T-helper 1 cell (primary cell): ENCODE measurements at places on chromosomes 1 and 21.

DNA sequence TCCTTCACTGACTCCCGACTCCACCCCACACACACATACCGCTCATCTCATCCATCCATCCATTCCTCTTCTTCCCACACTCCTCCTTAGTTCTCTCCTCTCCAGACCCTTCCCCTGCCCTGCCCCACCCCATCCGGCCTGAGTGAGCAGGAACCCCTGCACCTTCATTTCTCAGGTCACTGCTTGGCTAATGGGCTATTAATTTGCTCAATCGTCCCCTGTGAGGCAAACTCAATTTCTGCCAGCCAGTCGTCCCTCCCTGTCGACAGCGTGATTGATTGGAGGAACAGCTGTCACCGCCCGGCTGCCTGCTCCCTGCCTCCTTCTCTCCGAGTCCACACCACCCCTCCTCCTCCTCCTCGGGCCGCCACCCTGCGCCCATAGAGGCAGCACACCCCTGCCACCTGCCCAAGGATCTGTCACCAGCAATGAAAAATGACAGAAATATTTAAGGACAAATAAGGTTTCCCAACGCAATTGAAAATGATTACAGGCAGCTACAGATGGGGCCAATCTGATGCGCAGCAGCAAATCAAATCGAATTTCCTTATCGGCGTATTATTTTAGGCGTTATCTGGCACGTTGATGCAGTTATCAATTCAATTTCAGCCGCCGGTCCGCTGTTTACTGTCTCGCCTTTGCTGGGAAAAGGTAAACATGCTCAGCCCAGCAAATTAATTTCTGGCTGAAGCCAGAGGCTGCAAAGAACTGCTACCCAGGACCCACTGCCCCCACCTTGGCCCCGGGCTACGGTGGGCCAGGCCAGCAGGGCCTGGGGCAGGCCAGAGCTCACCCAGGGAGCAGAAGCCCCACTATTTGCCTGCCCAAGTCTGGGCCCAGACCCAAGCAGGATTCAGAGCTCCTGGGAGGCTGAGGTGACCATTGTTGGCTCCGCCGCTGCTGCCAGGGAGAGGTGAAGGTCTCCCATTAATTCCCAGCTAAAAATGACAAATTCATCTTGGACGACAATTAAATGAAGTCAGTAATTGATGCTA lies 71.3 kb downstream of the TMEM53 start:
- DNase-seq: no peak

DNA sequence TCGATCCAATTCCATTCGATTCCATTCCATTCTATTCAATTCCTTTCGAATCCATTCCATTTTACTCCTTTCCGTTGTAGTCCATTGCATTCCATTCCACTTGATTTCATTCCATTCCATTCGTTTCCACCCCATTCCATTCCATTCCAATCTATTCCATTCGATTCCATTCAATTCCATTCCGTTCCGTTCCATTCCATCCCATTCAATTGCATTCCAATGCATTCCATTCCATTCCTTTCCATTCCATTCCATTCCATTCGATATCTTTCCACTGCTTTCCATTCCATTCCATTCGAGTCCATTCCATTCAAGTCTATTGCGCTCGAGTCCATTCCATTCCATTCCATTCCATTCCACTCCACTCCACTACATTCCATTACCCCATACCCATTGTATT lies 2568.7 kb upstream of the TPTE start:
- DNase-seq: no peak

- no peak for DNase-seq
Measured at GRCh38 chr1:31261916-31262315, 22.2 kb upstream of the NKAIN1 start.

- no peak for DNase-seq
Measured at GRCh38 chr1:54940042-54940441, 40.4 kb upstream of the TMEM61 start.

DNA sequence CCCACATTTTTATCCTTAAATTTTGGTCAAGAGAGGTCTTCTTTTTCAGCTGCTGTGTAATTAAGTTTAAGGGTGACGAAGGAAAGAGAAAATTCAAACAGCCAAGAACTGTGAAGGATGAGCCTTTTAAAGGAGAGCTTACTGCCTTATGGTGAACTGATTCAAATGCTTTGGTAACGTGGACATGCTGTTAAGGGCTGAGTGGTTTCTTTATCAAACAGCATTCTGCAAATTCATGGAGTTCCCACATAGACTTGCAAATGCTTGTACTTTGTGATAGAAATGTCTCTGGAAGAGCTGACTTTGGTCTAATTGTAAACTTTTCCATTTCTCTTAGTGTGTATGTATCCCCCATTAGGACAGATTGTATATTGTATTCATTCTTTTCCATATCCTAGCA lies 93.8 kb downstream of the CHD1L start:
- no peak for DNase-seq

GRCh38 chr1:229409616-229410369 lies 24.1 kb downstream of the ACTA1 start:
- no peak for DNase-seq

DNA sequence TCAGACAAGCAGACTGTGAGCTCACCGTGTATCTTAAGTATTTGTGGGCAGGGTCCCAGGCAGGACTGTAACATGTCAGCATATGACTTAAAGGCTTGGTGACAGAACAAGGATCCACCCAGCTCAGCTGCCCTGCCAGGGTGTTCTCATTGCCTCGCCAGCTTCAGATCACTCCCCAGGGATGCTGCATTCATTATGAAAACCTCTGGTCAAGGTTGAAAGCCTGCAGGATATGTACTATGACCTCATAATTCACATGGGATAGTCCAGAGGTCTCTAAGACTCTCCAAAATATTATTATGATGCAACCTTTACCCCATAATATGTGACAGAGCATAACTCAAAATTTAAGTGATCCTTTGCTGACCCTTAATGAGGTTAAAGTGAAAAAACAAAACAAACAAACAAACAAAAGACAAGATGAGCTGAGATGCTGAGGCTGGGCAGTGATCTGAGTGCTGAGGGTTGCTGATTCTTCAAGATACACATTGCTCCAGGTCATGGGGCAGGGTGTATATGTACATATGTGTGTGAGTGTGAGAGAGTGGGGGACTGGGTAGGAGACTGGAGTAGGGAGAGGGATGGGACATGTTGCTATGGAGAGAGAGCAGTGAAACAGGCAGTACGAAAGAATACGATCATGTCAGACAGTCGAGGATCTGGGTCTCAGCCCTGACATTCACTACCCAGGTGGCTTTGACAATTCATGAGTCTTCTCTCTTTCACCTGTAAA lies 98.8 kb upstream of the DUSP10 start:
- no peak for DNase-seq

DNA sequence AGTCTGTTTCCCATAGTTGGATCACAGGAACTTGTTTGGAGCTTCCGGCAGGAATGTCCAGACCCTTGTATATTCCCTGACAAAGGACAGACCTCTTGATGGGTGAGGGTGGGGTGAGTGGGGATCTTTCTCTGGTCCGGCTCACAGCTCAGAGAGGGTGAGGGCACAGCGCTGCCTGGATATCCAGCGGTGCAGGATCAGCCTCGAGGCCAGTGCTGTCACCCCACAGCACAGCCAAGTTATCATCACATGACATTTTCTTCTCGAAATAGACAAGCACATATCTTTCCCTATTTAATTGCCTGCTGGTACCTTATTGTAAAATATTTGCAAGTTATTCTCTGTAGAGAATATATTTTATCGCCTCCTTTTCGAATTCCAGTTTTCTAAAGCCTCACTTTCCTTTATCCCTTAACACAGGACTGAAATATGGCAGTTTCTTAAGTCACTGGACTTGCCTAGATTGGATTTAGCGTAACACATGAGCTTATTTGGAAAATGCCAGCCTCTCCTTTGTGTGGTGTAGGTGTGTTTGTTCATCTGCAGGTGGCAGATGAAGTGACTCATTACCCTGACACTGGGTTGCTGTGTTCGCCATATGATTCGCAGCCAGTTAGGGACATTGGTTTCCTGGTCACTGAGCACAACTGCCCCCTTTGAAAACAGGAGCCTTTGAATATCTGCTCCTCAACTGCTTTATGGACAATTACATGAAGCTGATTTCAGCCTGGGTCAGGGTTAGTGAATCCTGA lies 21.4 kb downstream of the CLIC6 start:
- no peak for DNase-seq

DNA sequence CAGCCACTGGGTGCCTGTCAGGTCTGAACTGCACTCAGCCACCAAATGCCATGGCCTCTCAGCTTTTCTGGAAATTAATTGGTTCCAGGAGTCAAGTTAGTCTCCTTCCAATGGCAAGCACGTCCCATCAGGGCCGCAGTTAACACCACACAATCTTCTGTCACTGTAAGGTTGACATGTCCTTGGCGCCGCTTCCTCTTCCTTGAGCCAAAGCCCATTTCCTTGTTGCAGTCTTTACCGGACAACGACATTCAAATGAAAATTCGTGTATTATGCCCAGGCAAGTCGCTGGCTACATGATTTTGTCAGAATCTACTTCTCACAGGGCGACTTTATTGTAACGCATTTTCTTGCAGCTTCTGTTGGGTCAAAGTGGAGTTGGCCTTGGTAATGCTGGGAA lies 430.6 kb upstream of the KAZN start:
- DNase-seq: no peak

GRCh38 chr1:15439325-15439724 lies 1.1 kb downstream of the CTRC start:
- DNase-seq: no peak

DNA sequence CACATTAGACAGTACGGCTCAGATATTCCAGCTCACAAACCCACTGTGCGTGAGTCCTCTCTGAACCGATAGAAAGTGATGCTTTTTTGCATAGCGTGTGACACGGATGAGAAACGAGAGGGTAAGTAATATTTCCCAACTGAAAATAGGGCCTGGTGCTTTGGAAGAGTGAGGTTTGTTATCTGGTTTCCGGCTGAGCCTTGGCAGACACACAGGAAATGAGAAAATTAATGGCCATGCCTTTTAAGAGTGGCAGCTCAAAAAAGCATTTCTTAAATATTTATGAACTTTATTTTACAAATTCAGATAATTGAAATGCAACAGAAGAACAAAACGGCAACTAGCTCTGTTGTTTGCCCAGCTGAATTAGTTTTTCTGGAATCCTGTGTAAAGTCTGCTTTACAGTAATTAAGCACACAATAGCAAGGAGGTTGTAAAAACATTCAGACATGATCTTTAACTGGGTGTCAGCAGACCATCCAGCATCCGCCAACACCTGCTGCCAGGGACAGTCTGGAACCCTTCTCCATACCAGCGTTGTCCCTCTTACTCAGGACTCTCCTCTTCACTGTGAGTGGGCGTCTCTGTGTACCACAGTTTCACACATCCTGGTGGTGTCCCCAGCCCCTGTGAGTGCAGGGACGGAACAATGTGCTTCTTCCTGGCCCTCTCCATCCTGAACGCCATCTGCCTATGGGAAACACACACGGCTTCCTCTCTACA lies 155.4 kb downstream of the PGBD5 start:
- no peak for DNase-seq

GRCh38 chr21:26935977-26936376 lies 30.9 kb downstream of the ADAMTS5 start:
- no peak for DNase-seq

DNA sequence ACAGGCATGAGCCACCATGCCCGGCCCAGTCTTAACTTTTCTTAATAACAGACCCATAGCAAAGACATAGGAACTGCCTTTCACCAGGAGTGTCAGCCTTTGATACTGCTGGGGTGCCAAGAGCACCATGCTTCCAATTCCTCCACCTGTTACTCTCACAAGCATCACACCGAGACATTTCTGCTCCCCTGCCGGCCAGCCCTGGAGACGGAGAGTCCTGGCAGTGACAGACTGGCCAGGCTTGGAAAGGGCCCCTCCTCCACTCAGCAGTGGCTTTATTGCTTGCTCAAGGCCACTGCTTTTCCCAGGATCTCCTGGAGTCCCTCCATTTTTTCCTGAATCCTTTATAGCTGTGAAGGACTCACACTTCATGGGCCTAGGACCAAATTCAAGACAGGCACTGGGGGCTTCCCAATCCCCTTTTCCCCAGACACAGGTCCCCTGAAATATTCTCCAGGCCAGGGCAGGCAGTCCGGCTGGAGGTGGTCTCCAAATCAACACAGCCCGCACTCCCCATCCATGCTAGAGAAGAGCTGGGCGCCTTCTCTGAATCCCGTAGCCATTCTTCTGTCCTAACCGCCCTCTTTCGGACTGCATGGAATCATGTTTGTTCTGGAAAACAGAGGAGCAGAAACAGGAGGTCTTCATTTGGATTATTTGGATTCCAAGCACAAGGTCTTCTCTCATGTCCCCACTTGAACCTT lies 25.5 kb upstream of the PTPRF start:
- no peak for DNase-seq

DNA sequence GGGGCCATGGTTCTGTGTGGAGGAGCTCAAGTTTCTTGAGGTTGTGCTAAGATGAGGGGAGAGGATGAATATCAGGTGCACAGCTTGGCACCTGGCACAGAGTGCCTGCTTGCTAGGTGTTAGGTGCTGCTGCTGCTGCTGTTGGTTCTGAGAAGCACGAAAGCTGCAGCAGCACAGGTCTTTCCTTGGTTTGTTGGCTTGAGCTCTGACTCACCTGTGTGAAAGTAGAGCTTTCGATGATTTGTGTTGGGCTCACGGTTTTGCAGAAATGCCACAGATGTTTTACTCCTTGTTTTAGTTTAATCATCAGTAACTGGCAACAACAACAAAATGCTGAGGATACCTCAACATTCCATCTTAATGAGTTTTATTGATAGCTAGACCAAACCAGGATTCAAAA lies 221.6 kb downstream of the BRINP2 start:
- no peak for DNase-seq

- DNase-seq: no peak
Measured at GRCh38 chr21:26715116-26715515, 130.1 kb downstream of the ADAMTS1 start.

GRCh38 chr1:37764414-37764825 lies 500 bp downstream of the EPHA10 start:
- no peak for DNase-seq

DNA sequence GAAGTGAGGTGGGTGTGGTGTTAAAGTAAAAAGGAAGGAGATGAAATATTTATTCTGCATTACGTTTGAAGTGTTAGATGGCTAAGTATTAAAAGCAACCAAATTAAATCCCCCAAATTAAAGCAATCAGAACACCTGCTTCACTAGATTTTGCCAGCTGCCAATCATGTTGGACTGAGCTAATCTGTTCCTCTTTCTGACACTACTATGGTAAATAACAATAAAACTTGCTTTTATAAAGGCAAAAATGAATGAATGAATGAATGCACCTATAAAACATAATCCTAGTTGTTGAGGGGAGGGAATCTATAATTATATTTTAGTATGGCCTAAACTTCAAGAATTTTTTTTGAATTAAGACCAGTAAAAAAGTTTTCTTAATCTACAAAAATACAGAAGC lies 51.0 kb downstream of the RAB3GAP2 start:
- no peak for DNase-seq
